ENCODE measurements at places on chromosomes 1 and 21.

GRCh38 chr1:51410568-51411460 is 80.5 kb upstream of the TTC39A start:
- no peak for DNase-seq

- no peak for DNase-seq
Observed at GRCh38 chr21:41675574-41675973, 91.3 kb downstream of the RIPK4 start.

GRCh38 chr1:221165839-221166500 is 286.7 kb downstream of the HLX start:
- no peak for DNase-seq

DNA sequence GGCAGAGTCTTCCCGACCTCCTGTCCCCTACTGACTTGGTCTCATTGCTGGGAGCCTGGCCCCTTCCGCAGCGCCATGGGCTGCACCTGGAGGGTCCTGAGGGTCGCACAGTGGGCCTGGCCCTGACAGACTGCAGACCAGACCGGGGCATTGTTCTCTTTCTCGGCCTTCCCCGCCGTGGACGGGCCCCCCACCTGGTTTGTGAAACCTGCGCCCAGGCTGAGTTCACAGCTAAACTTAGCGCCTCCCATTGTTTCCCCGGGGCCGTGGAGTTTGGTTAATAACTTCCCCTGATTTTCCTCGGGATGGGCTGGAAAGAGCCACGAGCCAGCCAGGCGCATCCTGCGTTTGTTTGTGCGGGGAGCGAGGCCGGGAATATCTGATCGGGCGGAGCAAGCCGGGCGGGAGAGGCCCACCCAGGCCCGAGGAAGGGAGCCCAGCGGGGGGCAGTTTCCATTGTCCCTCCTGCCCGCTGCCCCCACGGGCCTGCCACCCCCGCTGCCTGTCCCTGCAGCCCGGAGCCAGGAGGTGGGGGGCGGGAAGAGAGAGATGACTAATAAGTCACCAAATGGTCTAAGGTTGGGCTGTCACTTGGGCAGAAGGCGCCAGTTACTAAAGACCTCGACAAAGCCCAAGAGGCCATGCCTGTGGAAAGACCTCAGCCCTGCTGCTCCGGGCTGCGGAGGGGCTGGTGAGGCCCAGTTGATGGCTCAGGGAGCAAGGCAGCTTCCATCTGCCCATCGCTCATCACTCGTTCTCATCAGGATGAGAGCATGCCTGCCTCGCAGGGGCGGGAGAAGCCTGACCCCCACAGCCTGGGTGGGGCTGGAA is 39.0 kb upstream of the ARHGEF16 start:
- no peak for DNase-seq

DNA sequence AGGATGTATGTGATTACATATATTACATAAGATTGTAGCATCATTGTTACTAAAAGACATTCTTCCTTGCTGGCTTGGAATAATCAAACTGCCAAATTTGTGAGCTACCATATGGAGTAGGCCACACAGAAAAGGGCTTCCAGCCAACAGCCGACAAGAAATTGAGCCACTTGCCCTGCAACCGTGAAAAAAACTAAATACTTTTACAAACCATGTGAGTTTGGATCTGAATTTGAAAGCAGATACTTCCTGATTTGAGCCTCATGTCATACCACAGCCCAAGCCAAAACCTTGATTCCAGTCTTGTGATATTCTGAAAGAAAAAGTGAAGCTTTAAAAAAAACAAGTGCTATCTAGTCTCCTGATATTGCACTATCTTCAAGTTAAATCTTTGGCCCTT is 55.6 kb upstream of the PRMT6 start:
- DNase-seq, result no peak

GRCh38 chr1:44264451-44264771 is 51.1 kb downstream of the DMAP1 start:
- DNase-seq, result no peak

- DNase-seq, result no peak
Observed at GRCh38 chr1:117652421-117652820, 46.6 kb downstream of the TENT5C start.

- no peak for DNase-seq
Observed at GRCh38 chr1:10155087-10155712, 55.2 kb upstream of the KIF1B start.

DNA sequence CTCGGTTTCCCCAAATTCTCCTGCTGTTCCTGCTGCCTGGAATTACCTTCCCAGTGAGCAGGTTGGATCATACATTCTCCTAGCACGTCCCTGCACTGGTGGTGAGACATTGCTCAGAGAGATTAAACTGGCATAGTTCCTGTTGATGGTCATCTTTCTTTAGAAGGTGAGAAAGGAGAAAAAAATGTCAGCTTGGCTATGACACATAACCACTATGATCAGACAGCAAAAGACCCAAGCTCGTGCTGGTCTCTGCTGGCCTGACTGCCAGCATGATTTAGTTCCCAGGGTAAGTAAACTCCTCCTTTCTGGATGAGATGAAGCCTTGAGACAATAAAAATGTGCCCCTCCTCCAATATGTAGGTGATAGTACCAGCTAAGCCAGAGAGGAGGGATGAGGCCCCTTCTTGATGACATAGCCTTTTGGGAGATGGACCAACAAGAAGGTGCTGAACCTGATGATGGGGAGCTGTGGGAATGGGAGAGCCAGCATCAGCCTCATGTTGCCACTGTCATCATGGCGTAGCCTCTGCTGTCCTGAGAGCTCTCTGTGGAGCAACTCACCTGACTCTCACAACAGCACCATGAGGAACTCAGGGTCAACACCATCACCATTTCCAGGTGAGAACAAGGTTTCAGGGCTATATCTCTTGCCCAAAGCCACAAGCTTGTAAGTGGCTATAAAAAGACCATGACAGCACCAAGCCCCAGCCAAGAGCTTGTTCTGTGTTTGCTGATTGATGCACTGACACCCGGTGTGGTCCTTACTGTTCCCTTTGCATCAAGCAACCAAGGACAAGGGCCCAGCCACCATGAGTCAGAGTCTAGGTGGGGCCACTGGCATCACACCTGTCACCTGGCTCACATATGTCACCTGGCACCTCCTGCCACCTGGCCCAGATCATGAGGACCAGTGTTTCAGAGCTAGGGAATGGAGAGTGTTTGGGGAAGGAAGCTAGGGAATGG is 200.0 kb downstream of the MATN1 start:
- DNase-seq, result no peak

GRCh38 chr1:248621770-248622169 is 13.1 kb downstream of the OR2T11 start:
- DNase-seq, result no peak

- DNase-seq, result no peak
Observed at GRCh38 chr1:3292868-3293562, 161.4 kb upstream of the ARHGEF16 start.

- no peak for DNase-seq
Observed at GRCh38 chr1:156286061-156286460, 1.9 kb downstream of the TMEM79 start.

DNA sequence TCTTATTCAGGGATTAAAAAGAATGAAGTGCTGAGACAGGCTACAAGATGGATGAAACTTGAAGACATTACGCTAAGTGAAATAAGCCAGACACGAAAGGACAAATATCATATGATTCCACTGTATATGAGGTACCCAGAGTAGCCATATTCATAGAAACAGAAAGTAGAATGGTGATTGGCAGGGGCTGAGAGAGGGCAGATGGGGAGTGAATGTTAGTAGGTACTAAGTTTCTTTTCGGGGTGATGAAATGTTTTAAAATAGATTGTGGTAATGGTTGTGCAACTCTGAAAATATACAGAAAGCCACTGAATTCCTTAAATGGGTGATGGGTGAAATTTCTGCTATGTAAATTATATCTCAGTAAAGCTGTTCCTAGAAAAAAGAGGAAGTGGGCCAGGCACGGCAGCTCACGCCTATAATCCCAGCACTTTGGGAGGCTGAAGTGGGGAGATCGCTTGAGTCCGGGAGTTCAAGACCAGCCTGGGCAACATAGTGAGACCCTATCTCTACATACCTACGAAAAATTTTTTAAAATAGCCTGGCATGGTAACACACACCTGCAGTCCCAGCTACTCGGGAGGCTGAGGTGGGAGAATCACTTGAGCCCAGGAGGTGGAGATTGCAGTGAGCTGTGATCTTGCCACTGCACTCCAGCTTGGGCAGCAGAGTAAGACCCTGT is 15.9 kb downstream of the SLC27A3 start:
- DNase-seq, result no peak

GRCh38 chr1:14514739-14515138 is 83.7 kb upstream of the KAZN start:
- DNase-seq, result no peak

- peak; percentile 22 for DNase-seq
Observed at GRCh38 chr1:30649321-30649991, 73.9 kb downstream of the MATN1 start.

DNA sequence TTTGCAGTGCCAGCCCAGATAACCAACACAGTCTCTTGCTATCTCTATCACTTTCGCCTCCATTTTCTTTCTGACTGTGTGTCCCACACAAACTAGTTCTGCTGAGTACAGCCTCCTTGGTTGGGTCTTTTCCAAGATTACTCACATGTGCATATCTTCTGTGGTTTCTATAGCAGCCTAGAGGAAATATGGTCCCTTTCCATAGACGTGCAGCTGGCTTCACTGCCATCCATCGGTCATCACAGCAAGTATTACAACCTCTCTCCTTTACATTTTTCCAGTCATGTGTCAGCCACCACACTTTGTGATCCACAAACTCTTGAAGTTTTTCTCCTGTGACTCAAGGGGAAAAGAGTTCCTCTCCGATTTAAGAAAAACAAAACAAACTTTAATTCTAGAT is 893.4 kb upstream of the ADGRL4 start:
- DNase-seq, result no peak

- no peak for DNase-seq
Observed at GRCh38 chr1:207045453-207045852, 5.6 kb downstream of the YOD1 start.

DNA sequence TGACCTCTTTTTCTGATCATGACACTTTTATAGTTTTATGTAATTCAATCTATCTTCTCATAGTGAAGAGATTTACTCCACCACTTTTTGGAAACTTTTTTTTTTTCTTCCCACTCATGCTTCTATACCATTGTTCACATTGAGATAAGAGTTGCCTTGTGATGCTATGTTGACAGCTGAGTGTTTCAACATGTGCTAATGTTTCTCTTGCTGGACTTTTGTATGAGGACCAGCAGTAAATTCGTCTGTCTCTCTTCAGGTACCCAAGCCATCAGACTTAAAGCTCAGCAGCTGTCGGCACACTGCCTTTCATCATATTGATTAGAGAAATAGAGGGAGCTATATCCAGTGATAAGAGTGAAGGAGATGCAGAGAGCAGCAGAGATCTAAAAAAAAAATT is 227.0 kb downstream of the GRIK1 start:
- DNase-seq, result no peak

DNA sequence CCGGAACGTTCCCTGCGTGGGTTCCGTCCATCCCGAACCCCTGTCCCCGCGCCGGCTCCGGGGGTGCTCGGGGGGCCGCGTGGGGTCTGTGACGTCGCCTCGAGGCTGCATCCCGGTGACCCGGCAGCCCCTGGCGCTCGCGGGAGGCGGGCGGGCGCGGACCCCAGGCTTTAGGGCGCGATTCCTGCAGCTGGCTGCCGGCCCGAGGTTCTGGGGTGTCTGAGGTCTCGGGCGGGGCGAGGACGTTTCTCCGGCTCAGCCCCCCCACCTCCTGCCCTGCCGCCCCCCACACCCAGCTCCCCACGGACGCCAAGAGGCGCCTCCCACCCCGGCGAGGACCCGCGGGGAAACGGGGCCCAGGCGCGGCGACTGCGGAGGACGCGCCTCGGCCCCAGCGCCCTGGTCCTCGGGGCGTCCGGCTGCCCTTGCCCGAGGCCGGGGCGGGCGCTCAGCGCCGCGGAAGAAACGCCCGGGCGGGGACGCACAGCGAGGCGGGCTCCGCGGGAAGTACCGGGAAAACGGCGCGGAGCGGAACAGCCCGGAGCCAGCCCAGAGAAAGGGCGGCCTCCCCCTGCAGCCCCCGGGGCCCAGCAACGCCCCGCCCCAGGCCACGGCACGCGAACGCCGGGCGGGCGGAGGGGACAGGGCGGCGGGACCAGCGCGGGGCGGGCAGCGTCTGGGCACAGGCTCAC is 1.3 kb upstream of the PCBP3 start:
- DNase-seq, result peak; percentile 56

DNA sequence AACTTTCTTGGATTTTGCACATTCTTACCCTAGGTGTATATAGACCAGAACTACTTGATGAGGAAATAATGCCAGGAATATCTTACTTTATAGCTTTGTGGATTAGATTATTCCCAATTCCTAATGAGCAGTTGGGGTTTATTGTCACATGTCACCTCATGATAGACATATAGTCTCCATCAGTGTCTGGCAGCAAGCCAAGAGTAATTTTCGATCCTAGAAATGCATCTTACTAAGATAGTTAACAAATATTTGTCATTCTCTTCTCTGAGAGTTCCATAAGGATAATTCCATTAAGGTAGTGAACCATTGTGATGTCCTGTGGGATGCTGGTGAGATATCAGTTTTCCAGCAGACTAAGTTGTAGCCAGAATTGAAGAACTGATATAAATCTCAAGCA is 1282.9 kb upstream of the B3GALT2 start:
- no peak for DNase-seq

- no peak for DNase-seq
Observed at GRCh38 chr1:40985875-40986274, 6.4 kb downstream of the CTPS1 start.

GRCh38 chr1:167076136-167076710 is 14.0 kb downstream of the GPA33 start:
- DNase-seq, result peak; percentile 85

DNA sequence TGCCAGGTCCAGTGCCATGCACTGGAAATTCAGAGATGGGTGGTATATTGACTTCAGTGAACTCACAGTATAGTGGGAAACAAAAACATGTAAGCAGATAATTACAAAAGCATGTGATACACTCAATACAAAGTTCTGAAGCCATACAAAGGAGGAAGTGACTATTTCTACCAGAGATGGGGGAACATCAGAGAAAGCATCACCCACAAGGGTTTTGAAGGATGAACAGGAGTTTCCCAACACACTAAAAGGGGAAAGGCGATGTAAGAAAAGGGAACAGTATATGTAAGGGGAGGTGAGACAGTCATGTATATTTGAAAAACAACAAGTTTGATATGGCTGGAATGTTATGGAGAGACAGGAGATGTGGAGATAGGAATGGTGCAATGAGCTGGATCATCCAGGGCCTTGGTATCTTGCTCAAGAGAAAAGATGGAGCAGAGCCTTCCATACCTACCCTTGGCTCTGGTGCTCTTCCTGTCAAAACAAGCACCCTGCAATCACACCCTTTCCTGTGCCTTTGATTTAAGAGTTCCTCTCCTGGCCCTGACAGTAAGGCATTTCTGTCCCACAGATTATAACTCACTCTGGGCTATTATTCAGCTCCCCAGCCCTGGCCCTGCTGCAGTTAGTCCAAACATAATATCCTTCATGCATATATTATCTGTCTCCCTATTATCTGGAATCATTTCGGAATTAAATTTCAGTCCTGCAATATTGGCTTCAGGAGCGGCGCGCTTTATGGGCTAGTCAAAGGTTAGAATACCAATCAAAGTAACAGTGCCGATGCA is 60.5 kb downstream of the DMAP1 start:
- no peak for DNase-seq

GRCh38 chr21:16536643-16537434 is 807.1 kb downstream of the USP25 start:
- DNase-seq, result peak; percentile 52

All from NCI-H526 (cell line).